ENCODE measurements at places on chromosomes 7 and 10.
A peak's percentile ranks its signal among the peaks of the same experiment; 100 is the strongest.

GRCh38 chr7:99195867-99196266 lies 12.0 kb downstream of the KPNA7 start:
- DNase-seq = no peak

GRCh38 chr7:117895276-117895675 lies 22.0 kb upstream of the CTTNBP2 start:
- DNase-seq = no peak

GRCh38 chr10:34651416-34652195 lies 163.5 kb downstream of the PARD3 start:
- DNase-seq = peak; percentile 35

GRCh38 chr7:30312178-30312577 lies 27.8 kb downstream of the ZNRF2 start:
- DNase-seq = no peak

GRCh38 chr10:43192884-43193283 lies 54.6 kb downstream of the CSGALNACT2 start:
- DNase-seq = no peak

DNA sequence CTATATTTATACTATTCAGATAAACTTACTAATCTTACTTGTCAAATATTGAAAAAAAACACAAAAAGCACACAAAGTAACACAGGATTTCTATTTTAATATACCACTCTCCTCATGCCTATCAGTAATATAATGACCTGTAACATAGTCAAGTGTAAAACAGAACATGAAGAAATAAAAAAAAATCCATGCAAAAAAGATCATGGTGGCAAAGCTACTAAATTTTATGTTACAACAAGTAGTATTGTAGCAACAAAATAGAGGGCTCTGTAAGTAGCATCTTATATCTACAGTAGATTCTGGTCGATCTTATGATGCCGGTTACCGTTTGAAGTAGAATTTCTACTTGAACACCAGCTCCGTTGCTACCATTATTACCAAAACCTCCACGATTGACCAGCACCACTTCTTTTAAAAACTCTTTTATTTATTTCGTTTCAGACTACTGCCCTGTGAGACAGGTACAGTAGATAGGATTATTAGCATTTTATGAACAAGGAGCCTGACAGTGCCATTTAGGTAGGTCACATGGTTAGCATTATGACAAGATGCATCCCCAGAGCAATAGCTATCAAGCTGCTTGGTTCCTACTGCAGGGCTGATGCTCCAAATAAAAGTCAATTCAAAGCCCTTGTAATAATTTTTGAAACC lies 2.1 kb downstream of the CPED1 start:
- no peak for DNase-seq

DNA sequence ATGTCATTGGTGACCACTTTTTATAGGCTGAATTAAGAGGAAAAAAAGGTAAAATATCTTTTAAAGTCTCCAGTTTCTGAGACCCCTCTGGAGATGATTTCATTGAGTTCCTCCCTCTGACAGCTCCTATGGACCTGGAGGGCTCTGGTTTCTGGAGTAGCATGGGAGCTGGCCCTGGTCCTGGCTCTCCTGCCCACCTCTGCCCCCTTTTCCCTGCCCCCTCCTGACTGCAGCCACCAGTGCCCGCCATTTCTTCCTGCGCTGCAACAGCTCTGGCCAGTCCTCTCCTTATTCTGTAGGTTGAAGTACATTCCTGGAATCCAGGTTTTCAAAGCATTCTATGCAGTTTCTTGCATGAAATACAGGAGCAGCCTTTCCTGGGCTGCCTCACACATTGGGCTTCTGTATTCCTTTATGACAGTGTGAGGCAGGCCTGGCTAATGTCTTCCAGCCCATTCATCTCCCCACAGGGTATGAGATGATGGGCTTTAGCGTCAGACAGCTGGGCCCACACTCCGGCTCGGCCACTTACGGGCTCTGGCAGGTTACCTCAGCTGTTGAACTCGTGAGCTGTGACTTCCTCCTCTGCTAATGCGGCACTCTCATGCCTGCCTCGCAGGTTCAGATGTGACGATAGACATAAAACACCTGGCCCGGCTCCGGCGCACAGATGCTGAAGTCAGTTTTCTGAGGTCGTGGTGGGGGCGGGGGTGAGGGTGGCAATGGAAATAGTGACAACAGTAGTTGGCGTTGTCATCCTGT lies 101.7 kb downstream of the MGMT start:
- DNase-seq = no peak

GRCh38 chr10:102813734-102814452 lies 23.3 kb downstream of the CYP17A1 start:
- no peak for DNase-seq

- DNase-seq = peak; percentile 33
Measured at GRCh38 chr10:92727550-92727949, 37.8 kb downstream of the HHEX start.

- DNase-seq = no peak
Measured at GRCh38 chr10:114064151-114065048, 20.7 kb downstream of the ADRB1 start.

- DNase-seq = no peak
Measured at GRCh38 chr10:14779001-14779651, 4.4 kb upstream of the FAM107B start.

- DNase-seq = no peak
Measured at GRCh38 chr10:72093450-72093849, 5.1 kb upstream of the SPOCK2 start.

GRCh38 chr10:92173996-92174395 lies 116.9 kb downstream of the CPEB3 start:
- peak; percentile 11 for DNase-seq

DNA sequence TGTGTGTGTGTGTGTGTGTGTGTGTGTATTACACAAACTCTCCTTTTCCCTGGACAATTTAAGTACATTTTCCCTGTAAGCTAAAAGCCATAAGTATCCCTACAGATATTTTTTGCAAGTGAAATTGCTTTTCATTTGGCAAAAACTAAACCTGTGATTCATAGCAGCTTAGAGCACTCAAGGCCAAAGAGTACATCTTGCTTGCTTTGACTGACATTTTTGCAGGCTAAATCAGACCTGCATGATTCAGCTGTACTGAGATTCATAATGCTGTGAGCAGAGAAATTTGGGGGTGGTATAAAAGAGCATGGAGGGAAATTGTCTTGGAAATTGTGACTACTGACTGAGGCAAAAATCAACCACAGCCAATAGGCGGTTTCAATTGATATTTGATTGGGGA lies 500.4 kb downstream of the GFRA1 start:
- DNase-seq = no peak

- DNase-seq = no peak
Measured at GRCh38 chr10:70354556-70354955, 27.9 kb downstream of the LRRC20 start.

DNA sequence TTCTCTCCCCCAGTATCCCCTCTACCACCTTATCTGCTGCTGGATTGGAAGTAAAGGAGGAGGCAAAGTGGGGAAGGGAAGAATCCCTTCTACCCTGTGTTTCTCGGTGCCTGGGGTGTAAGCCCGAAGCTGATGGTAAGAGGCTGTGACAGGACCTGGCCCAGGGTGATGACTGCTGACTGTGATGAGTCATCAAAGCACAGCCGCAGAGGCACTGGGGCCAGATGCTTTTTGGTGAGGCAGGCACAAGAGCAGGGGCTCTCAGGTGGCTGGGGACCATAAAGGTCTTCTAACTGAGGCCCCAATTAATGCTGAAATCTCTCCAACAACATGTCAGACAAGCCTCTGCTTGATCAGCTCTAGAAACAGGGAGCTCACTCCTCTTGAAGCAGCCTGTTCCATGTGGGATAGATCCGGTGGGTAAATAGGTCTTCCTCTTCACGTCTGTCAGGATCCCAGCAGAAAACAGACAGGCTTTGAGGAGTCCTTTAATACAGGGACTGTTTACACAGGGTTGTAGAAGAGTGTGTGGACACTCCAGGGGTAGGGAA lies 86.1 kb upstream of the PCBD1 start:
- no peak for DNase-seq

GRCh38 chr10:75542906-75543305 lies 111.5 kb downstream of the LRMDA start:
- DNase-seq = peak; percentile 26

DNA sequence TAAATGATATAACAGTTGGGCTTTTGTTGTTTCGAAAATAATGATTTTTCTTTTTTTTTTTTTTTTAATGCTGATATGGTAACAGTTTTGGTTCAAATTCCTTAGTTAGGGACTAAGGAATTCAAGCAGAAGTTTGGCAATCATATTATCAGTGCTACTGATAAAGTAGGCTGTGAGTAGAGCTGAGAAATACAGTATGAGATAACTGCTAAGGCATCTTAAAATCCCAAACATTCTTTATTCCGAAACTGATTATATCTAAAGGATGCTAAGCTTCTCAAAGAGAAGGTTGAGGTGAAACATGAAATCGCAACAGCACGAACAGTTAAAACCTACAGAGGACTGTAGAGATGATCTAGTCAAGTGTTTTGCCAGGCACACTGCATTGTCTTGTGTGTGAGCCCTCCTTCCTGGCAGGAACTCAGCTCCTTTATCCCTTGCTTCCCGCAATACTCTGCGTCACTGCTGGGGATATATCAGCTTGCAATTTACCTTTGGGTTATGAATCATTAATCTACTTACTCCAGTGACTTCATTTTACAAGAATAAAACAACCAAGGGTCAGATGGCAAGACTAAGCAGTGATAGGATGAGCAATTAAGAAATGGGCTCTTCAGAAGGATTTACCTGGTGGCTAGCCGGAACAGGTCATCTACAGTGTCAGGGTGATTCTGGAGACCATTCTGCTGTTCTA lies 36.7 kb downstream of the IRF5 start:
- no peak for DNase-seq

DNA sequence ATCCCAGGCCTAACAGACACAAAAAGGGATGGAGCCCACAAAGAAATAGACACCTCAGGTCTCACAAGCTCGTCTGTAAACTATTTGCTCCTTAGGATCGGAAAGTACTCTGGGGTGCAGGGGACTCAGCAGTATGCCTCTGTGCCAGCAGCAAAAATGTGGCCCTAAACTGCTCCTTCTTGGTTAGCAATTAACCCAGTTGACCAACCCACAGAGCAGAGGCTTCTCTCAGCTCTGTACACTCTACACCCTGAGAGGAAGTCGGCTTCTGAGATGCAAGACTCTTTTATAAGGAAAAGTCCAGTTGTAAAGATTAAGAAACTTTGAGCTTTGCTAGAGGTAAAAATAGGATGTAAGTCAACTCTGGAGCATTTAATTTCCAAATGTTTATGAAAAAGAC lies 156.3 kb upstream of the PRSS58 start:
- no peak for DNase-seq

GRCh38 chr10:33066558-33067236 lies 108.7 kb upstream of the ITGB1 start:
- peak; percentile 48 for DNase-seq

- no peak for DNase-seq
Measured at GRCh38 chr10:103724074-103724473, 131.3 kb downstream of the SH3PXD2A start.

DNA sequence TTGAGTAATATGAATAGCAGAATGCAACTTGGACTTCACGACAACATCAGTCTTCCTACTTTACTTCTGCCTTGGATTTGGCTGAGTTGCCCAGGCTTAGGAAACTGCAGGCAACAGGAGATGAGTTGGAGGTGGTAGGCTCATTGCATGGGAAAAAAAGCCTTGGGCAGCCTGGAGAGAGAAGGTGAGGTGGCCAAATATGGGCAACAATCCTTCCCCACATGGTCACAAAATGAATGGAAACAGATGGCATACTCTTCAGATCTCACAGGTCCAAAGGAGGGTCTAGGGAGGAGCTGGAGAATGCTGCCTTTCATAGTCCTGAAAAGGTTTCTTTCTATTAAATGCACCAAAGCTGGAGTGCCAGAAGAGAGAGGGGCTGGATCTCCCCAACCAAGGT lies 128.6 kb upstream of the AOAH start:
- no peak for DNase-seq

GRCh38 chr7:28509251-28510025 lies 97.1 kb downstream of the CREB5 start:
- no peak for DNase-seq

DNA sequence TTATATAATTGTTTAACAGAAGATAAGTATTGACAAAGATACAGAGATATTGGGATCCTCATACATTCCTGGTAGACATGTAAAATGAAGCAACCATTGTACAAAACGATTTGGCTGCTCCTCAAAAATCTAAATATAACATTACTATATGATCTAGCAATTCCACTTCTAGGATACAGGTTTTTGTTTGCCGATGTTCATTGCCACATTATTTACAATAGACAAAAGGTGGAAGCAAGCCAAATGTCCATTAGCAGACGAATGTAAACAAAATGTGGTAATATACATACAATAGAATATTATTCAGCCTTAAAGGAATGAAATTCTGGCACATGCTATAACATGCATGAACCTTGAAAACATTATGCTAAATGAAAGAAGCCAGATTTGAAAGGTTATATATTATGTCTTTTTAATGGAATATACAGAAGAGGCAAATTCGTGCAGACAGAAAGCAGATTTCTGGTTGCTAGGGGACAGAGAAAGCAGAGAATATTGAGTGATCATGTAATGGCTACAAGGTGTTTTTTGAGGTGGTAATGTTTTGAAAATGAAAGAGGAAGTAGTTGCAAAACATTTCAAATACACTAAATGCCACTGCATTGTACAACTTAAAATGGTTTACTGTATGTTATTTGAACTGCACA lies 44.9 kb downstream of the POLR1F start:
- no peak for DNase-seq

- no peak for DNase-seq
Measured at GRCh38 chr10:82136103-82136502, 261.1 kb downstream of the NRG3 start.

- DNase-seq = no peak
Measured at GRCh38 chr10:88092973-88093372, 229.5 kb downstream of the PTEN start.

DNA sequence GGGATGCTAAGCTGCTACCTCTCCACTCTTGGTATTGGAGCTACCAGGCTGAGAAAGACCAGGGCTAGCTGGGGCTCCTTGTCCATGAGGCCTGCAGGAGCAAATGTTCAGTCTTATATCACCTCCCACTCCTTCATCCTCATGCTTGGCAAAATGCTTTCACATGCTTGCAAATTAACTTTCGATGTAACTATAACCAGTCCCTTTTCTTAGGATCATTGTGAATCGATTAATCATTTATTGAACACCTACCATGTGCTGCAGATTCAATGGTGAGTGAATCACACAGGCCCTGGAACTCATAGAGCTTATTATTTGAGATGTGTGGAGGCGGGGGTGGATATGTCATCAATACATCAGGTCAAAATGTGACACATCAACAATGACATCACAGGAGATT lies 138.6 kb downstream of the EMX2 start:
- no peak for DNase-seq

DNA sequence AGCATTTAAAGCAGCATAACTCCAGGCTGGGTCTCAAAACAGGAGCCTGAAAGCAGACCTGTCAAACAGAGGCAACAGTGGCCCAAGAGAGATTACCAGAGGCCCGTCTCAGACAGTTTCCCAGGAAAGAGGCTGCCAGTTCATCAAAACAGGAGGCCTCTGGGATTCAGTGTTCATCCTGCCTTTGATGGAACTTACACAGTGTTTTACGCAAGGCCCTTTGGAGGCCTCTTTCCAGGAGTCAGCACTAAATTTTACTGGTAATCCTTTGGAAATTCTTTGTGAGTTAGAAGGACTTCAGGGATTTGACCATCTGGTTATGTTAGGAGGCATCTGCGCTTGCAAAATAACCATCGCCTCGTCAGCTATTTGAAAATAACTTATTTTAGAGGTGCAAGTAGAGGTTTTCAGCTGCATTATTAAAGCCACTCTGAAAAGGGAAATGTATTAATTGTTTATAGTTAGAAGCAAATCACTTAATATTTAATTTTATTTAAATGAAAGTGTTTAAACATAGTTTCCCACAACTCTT lies 501.2 kb upstream of the COBL start:
- no peak for DNase-seq

Measured in GM23338 (cell line).